AML-193 (cell line): ENCODE measurements at places on chromosomes 1 and 21.

DNA sequence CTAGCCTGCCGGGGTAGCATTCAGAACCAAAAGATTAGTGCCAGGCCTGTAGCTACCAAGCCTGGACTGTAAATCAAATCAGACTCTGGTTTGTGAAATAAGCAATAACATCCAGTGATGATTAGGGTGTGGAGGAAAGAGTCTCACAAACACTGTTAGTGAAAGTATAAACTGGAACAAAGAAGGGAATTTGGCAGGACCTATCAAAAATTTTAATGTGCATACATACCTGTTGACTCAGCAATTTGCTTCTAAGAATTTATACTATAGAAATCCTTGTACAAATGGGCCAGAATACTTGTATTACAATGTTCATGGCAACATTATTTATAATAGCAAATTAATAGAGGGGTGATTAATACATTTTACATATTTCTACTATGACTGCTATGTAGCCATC is 109.8 kb upstream of the WARS2 start:
- DNase-seq: no peak

DNA sequence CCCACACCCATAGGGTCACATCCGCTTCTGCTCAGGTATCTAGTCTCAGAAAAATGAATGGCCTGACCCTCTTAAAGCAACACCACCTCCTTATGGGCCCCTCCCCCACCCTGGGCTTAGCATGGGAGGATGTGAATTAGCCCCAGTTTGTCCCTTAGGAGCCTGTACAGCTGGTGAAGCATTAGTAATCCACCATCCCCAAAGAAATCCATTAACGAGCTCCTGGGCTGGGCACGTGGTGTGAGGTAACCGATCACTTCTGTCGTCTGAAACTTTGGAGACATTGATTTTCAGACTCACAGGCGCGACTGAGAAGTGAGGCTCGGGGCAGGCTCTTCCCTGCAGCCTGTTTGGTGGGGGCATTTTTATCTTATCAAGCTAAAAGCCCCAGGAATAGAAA is 10.5 kb downstream of the RASSF5 start:
- no peak for DNase-seq

GRCh38 chr1:105485207-105485606 is 1571.3 kb upstream of the PRMT6 start:
- no peak for DNase-seq

- no peak for DNase-seq
These were observed 45.2 kb downstream of the TENT5C start for GRCh38 chr1:117650840-117651568.

DNA sequence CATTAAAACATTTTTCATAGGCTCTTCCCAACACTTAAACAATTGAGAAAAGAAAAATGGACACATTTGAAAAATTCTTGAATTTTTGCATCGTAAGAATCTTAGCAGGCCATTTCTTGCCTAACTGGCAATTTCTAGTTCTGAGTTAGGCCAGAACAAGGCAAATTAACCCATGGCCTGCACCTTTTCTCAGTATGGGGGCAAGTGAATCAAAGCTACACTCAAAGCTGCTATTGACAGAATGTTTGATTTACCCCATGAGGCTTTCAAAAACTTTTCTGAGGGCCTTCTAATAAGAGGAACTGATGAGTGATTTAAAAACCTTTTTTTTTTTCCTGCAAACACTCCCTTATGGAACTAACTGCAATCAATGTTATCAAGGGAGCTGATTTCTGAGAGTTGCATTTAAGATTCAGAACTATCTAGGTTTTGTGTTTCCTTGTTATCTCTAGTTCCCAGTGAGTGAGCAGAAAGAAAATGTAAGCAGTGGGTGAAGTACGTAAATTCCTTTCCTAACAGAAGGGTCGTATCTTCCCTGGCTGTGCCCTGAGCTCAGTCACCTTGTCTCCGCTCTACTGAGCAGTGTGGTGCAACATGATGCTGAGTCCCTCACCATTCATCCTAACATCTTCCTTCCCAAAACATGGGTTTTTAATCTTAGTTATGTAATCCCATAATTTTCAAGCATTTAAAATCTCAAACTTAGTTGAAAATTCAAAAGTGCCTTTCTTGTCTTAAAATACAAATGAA is 353.7 kb downstream of the DPYD start:
- no peak for DNase-seq

GRCh38 chr21:45595574-45596295 is 47.8 kb upstream of the PCBP3 start:
- no peak for DNase-seq
